ENCODE measurements at places on chromosomes 12 and 14.

DNA sequence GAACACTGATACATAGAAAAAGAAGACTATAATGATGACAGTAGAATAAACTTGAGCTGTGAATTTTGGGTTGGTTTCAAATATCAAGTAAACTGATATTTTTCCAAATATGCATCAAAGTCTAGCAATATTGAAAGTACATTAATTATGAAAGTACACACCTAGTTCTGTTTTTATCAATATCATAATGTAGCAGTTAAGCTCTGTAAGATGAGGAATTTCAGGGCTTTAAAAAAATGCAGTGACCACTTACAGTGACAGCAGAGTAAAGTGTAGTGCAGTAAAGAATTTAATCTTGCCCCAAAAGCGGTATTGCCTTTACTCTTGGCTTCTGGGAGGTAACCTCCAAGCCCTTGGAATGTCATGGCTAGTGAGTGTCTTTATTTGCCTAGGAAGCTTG, 102.9 kb upstream of the ABCD2 start:
- H3K27ac ChIP-seq, result no peak overlapping the region
- DNase-seq, result no peak
- no peaks in the 10 kb centered on the region for H3K4me1 ChIP-seq
- H3K4me3 ChIP-seq, result no peak overlapping the region
- no peaks in the 10 kb centered on the region for H3K27me3 ChIP-seq

GRCh38 chr14:64698903-64699302, 5.3 kb upstream of the PLEKHG3 start:
- H3K4me1 ChIP-seq, result peaks cover 16% of the 10 kb centered on the region
- H3K27me3 ChIP-seq, result no peaks in the 10 kb centered on the region
- H3K36me3 ChIP-seq, result no peaks in the 10 kb centered on the region
- DNase-seq, result no peak
- H3K4me3 ChIP-seq, result no peak overlapping the region

- DNase-seq, result no peak
- H3K4me3 ChIP-seq, result no peak overlapping the region
- H3K36me3 ChIP-seq, result no peaks in the 10 kb centered on the region
- H3K27me3 ChIP-seq, result no peaks in the 10 kb centered on the region
- H3K27ac ChIP-seq, result no peak overlapping the region
- no peaks in the 10 kb centered on the region for H3K4me1 ChIP-seq
Measured at GRCh38 chr12:80485222-80485987, 41.4 kb downstream of the PTPRQ start.

DNA sequence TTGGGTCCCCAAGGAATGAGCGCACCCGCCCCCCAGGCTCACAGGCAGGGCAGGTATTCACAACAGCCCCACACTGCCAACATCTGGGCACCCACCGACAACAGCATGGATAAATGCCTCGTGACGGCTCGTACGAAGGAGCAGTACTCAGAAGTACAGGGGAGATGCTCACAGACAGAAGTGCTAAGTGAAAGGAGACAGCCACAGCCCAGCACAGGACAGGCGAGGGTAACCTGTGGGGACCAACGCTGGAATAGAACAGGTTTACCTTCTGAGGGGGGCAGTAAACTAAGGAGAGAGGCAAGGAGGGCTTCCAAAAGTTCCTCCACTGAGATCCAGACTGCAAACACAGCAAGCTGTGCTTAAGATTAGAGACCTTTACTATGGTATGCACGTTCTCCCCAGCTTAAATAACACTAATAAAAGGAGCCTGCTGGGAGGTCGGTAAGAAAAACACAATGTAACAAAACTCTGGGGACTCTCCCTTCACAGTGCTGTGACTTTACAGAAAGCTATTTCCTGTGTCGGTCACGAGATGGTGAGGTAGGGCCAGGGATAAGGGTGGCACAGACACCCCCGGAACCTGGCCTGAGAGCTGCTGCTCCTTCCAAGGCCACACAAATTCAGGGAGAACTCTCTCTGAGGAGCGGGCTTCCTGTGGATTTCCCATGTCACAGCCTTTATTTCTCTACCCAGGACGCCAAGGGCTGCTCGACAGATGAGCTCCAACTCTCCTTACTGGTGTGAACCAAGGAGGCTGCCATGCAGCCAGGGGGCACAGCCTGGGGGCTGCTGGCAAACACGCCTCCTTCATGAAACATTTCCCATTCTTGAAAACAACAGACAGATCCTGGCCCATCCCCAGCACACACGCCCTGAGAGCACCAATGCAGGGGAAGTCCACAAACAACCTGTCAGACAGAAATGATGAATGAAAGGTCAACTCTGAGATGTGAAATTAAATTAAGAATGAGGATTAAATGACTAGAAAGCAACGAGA, 26.3 kb downstream of the SLC15A4 start:
- H3K27ac ChIP-seq, result no peak overlapping the region
- no peak overlapping the region for H3K4me3 ChIP-seq
- H3K27me3 ChIP-seq, result no peaks in the 10 kb centered on the region
- no peaks in the 10 kb centered on the region for H3K36me3 ChIP-seq

DNA sequence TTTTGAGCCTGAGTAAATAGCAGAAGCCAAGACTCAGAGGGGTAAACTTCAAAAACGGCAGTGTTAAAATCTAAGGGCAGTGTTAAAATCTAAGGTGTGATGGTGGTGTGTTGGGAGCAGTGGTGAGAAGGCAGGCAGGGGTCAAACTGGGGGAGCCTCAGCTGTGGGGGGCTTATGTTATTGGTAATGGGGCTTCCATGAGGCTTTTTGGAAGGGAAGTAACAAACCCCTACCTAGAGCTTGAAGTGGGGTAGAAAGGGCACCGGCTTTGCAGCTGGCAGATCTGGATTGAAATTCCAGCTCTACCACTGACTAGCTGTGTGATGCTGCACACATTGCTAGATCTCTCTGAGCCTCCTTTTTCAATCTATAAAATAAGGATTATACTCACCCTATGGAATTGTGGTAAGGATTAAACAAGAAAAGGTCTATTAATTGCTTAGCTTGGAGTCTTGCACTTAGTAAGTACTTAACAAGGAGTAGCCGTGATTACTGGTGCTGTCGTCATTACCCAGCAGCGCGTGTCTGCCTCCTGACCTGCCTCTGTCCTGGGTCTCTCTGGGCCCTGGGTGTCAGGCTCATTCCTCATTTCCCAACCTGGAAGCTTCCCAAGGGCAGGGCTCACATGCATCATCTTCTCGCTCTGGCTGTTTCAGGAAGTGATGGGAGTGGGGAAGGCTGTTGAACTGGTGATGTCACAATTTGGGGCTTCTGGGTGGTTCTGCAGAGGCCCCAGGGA, 18.5 kb upstream of the KRT80 start:
- no peaks in the 10 kb centered on the region for H3K36me3 ChIP-seq
- H3K27me3 ChIP-seq, result no peaks in the 10 kb centered on the region
- no peak overlapping the region for H3K4me3 ChIP-seq
- peaks cover 5% of the 10 kb centered on the region for H3K4me1 ChIP-seq

- no peak overlapping the region for H3K27ac ChIP-seq
- no peaks in the 10 kb centered on the region for H3K36me3 ChIP-seq
- H3K4me1 ChIP-seq, result peaks cover 7% of the 10 kb centered on the region
- DNase-seq, result no peak
Measured at GRCh38 chr12:3375326-3375725, 115.7 kb upstream of the PRMT8 start.

DNA sequence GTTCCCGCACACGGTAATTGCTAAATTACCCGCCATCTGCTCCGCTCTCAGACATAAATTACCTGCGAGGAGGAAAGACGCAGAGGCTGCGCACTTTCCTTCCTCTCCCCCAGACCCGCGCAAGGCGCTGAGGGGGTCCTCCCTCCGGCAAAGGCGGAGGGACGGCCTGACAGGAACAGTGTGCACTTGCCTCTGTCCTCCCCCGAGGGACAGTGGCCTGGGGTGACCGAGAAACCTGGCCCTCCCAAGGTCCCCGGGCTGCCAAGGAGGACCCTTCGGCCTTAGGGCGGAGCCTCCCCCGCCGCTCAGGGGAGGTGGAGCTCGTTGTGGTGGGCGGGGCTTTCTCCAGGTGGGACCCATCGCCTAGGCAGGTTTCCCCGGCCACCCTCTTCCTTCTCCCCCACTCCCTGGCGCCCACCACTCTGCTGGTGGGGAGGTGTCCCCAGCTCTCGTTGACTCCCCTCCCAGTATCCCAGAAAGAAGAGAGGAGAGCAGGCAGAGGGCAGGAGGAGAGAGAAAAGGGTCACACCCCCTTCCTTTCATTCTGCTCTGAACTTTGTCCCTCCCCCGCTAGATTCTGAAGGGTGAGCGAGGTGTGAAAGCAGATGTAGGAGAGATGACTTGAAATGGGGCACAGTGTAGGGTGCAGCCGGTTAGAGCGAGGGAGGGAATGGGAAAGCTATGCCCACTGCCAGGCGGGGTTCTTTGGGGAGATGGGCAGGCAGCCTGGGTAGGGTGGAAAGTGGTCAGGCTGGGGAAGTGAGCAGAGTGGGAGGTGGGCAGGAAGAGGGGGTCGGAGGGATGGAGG, 11.4 kb upstream of the CALCOCO1 start:
- no peaks in the 10 kb centered on the region for H3K36me3 ChIP-seq
- DNase-seq, result no peak
- H3K4me3 ChIP-seq, result no peak overlapping the region
- peaks cover 22% of the 10 kb centered on the region for H3K4me1 ChIP-seq
- no peaks in the 10 kb centered on the region for H3K27me3 ChIP-seq

DNA sequence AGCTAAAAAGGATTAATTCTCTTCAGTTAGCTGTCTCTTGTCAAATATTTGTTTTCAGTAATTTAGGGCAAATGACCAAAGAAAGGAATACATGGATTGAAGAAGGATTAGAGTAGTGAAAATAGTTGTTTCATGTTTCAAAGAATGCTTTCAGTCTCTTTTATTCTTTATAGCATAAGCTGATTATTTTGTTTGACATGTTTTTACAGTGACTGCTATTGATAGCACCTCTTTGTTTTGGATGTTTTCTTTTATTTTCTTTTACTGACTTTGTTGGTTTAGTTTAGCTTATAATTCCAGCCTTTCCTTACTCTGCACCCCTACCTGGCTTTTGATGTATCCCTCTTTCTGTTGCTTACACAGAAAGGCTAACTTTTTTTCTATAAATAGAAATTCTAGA, 29.3 kb upstream of the SGPP1 start:
- no peak overlapping the region for H3K4me3 ChIP-seq
- H3K4me1 ChIP-seq, result no peaks in the 10 kb centered on the region
- no peaks in the 10 kb centered on the region for H3K27me3 ChIP-seq
- H3K27ac ChIP-seq, result no peak overlapping the region

GRCh38 chr12:4275016-4275869, 1.7 kb downstream of the CCND2 start:
- H3K4me3 ChIP-seq, result peak overlapping the region; percentile 50
- H3K27me3 ChIP-seq, result no peaks in the 10 kb centered on the region
- DNase-seq, result no peak
- H3K36me3 ChIP-seq, result no peaks in the 10 kb centered on the region

DNA sequence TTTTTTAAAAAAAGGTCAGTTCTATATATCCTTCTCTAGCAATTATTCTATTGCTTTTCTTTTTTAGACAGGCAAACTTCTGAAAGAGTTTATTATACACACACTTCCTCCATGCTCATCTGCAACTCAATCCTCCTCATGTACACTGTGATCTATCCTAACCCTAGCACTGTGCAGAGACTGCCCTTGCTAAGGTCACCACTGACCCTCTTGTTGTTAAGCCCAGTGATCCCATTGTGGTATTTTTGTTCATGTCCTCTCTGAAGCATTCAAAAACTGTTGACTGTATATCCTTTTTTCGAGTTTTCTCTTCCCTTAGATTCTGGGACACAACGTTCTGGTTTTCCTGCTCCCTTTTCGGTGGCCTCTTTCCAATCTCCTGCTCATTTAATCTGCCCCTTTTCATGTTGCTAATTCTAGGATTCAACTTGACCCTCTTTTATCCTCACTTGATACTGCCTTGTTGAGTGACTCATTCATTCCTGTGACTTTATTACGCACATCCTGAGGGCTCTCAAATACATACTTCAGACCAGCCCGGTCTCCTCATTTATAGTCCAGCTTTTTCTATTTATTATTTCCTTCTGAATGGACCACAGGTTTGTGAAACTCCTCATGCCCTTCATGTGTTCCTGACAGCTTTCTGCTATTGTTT, 53.9 kb upstream of the PTPRB start:
- no peak for DNase-seq
- H3K4me1 ChIP-seq, result no peaks in the 10 kb centered on the region
- no peaks in the 10 kb centered on the region for H3K27me3 ChIP-seq

GRCh38 chr12:3905664-3906063, 32.5 kb upstream of the PARP11 start:
- no peak overlapping the region for H3K27ac ChIP-seq
- DNase-seq, result no peak
- no peak overlapping the region for H3K4me3 ChIP-seq
- H3K4me1 ChIP-seq, result no peaks in the 10 kb centered on the region
- H3K36me3 ChIP-seq, result no peaks in the 10 kb centered on the region

- H3K4me3 ChIP-seq, result no peak overlapping the region
- H3K4me1 ChIP-seq, result peaks cover 74% of the 10 kb centered on the region
- H3K27me3 ChIP-seq, result no peaks in the 10 kb centered on the region
- H3K27ac ChIP-seq, result peak overlapping the region; percentile 74
Measured at GRCh38 chr14:95496690-95497259, 19.7 kb downstream of the SYNE3 start.

DNA sequence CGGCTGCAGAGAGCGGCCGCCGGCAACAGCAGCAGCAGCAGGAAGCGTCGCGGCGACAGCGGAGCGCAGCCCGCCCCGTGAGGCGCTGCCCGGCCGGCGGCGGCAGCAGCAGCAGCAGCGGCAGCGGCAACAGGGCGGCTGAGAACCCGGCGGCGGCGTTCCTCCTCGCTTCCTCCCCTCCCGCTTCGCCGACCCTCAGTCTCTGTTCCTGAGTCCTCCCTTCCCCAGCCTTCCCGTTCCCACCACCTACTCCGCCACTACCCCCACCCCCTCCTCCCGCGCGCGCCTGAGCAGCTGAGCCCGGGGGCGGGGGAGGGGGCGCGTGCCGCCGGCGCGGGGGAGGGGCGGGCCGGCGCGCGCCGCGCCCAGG, 310 bp downstream of the BICDL1 start:
- H3K27me3 ChIP-seq, result no peaks in the 10 kb centered on the region
- peaks cover 18% of the 10 kb centered on the region for H3K4me1 ChIP-seq
- H3K36me3 ChIP-seq, result no peaks in the 10 kb centered on the region
- H3K27ac ChIP-seq, result peak overlapping the region; percentile 61

DNA sequence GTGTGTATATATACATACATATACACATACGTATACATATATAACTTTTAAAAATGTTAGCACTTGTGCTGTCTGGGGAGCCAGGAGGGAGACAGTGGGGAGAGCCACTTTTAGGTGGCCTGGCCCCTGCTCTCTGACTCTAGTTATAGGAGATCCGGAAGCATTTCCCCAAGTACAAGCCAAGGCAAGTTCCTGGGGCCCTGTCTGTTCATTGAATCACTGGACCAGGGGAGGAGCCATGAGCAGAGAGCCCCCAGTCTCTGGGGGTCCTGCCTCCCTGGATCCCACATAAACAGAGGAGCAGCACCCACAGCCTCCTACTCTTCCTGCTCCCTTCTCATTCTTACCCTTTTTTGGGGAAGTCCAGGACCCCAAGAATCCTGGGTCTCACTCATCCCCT, 45.4 kb upstream of the TMED10 start:
- no peaks in the 10 kb centered on the region for H3K4me1 ChIP-seq
- H3K4me3 ChIP-seq, result no peak overlapping the region
- H3K27me3 ChIP-seq, result no peaks in the 10 kb centered on the region
- H3K27ac ChIP-seq, result no peak overlapping the region
- no peaks in the 10 kb centered on the region for H3K36me3 ChIP-seq

GRCh38 chr12:25550186-25550585, 2.9 kb downstream of the LMNTD1 start:
- no peak overlapping the region for H3K4me3 ChIP-seq
- no peak for DNase-seq
- no peaks in the 10 kb centered on the region for H3K36me3 ChIP-seq

Measured in vagina (tissue), 2 donors.